Mammary epithelial cell (primary cell): ENCODE measurements at places on chromosomes 4 and X. TPM values are rescaled to one million over a fixed set of nuclear protein-coding genes. Genes with fewer than 3 reads are reported as not detected.

The RASGEF1B gene
- 10.6 and 15.6 TPM in 2 replicates for total RNA-seq

The IL9R gene
- total RNA-seq, result 0.27 TPM in 1 of 2 replicates, not detected in the other

GRCh38 chrX:113421432-113421831, 580.8 kb upstream of the AMOT start:
- DNase-seq, result no peak

GRCh38 chr4:16083241-16084191, at the start of gene PROM1:
PROM1 (minus strand) TSS chr4:16084023; CDS start chr4:16075906, 8,117 bp downstream.
- no peak for DNase-seq

The CXorf49 gene
- total RNA-seq, result not detected in 2 replicates

GRCh38 chr4:76386566-76387305, 34.2 kb downstream of the CCDC158 start:
- no peak for DNase-seq

The FAM9C gene
- total RNA-seq, result not detected

The CTPS2 gene
- 4.1 and 8.4 TPM in 2 replicates for total RNA-seq

- DNase-seq, result no peak
Observed at GRCh38 chrX:50161127-50161526, 39.7 kb downstream of the AKAP4 start.

The BST1 gene
- under 0.01 TPM for total RNA-seq

The ETDB gene
- total RNA-seq, result not detected

The PCDH18 gene
- 1.2 TPM for total RNA-seq

DNA sequence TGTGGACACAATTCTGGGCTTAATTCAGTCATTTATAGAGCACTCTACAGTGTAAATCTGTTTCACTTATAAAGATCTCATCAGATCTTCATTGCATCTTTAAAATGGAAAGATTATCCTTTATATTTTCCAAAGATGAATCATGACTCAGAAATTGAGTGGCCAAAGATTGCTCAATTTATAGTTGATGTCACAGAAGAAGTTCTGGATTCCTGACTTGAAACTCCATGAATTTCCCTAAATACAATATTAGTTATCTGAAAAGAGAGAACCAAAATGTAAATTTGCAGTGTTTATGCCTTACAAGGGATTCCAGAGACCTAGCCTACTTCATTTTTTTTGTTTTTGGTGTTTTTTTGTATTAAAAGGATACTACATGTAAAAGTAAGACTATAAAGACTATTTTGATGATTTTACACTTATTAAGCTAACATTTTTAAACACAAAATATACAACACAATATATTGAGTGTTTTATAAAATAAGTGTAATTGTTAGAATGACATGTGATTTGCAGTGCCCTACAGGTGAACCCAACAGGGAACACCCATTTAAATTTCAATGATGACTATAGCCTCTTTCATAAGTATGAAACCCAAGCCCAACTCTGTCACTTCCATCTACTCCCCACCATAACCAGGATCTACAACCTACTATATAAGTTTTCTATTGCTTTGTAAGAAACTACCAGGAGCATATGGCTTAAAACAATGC, 183.5 kb downstream of the PCDH7 start:
- DNase-seq, result peak; percentile 11

GRCh38 chr4:175954685-175955084, 111.0 kb upstream of the WDR17 start:
- DNase-seq, result no peak

- DNase-seq, result peak; percentile 27
Observed at GRCh38 chrX:150683536-150684146, 9.6 kb upstream of the MTMR1 start.

The FAM149A gene
- 1.5 TPM for total RNA-seq

The TRIM60 gene
- total RNA-seq, result not detected in 2 replicates

GRCh38 chr4:168739886-168740285, 243.0 kb downstream of the PALLD start:
- no peak for DNase-seq

- no peak for DNase-seq
Observed at GRCh38 chr4:41448934-41449333, 89.0 kb upstream of the LIMCH1 start.

The AMBN gene
- total RNA-seq, result not detected

The RHOXF1 gene
- not detected for total RNA-seq

GRCh38 chrX:97132664-97133415, 249.1 kb downstream of the RPA4 start:
- DNase-seq, result no peak

GRCh38 chr4:173821036-173821435, 291.0 kb upstream of the HAND2 start:
- no peak for DNase-seq

GRCh38 chrX:112470551-112470950, 209.2 kb downstream of the LHFPL1 start:
- no peak for DNase-seq

- peak; percentile 43 for DNase-seq
Observed at GRCh38 chr4:10013722-10014121, 7.6 kb downstream of the SLC2A9 start.
